ENCODE measurements at places on chromosomes 3 and 15.

GRCh38 chr3:185629554-185630181, 43.6 kb downstream of the SENP2 start:
- no peak for DNase-seq

- DNase-seq = no peak
Measured at GRCh38 chr15:44570361-44570760, 33.4 kb downstream of the EIF3J start.

GRCh38 chr3:79418855-79419621, 348.8 kb downstream of the ROBO1 start:
- DNase-seq = no peak

DNA sequence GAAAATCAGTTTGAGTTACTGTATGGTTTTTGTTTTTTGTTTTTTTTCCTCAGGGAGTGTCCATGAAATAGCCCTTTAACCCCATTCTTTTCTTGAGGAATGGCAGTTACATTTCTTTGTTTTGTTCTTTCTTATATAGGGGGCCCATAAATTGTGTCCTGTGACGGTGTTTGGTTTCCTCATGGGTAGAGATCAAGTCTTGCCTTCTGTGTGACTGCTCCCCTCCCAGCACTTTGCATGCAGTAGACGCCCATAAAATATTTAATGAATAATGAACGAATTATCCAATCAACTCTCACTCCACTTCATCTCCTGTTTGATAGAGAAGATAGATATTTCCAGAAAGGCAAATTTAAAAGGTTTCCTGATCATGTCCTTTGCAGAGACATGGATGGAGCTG, 78.1 kb downstream of the CADPS start:
- no peak for DNase-seq

GRCh38 chr15:99681990-99682389, 51.2 kb downstream of the LYSMD4 start:
- no peak for DNase-seq

GRCh38 chr3:184651904-184652303, 60.0 kb downstream of the MAGEF1 start:
- no peak for DNase-seq

DNA sequence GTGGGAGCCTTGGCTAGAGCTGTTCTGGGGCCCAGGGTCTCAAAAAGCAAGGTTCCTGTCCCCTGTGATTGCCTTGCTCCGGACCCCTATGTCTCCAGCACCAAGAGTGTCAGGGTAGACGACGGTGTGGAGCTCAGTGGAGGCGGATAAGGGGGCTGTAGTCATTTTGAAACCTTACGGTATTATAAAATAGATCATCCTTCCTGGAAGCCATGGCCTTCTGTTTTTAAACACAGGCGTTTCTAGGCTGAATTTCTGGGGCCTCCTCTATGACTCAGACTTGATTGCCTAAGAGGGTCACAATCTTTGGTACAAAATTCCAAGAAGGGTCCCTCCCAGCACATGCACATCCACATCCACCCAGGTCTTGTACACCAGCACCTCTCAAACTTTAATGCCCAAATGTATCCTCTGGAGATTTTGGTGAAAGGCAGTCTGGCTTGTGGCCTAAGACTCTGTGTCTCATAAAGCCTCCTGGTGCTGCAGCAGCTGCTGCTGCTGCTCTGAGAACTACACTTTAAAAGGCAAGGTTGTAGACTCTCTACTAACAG, 70.5 kb upstream of the XCR1 start:
- no peak for DNase-seq

DNA sequence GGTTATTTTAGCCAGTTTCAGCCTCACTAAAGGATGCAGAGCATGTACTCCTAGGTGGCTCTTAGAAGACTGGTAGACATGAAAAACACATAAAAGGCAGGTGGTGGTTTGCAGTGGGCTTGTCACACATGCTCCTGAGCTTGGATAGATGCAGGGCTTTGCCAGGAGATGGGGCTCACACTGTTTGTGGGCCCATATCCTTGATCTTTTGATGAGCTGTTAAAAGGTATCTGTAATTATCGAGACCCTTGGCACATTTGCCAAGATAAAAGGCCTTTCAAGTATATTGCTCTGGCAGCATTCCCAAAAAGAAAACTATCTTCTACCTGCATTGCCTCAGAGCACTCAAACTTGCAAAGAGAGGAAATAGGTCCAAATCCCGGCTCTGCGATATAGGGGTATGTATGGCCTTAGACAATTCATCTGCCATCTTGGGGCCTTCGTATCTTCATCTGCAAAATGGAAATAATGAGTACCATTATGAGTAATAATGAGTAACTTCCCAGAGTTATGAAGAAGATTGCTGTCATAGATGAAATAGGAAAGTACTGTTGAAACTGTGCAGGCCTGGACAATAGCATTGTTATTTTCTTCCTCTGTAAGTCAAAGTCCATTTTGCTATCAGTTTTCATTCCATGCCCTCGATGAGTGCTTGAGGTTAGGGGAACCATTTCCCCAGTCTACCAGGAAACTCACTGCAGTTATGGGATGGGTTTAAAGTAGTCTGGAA, 172.7 kb downstream of the SYNPR start:
- no peak for DNase-seq

DNA sequence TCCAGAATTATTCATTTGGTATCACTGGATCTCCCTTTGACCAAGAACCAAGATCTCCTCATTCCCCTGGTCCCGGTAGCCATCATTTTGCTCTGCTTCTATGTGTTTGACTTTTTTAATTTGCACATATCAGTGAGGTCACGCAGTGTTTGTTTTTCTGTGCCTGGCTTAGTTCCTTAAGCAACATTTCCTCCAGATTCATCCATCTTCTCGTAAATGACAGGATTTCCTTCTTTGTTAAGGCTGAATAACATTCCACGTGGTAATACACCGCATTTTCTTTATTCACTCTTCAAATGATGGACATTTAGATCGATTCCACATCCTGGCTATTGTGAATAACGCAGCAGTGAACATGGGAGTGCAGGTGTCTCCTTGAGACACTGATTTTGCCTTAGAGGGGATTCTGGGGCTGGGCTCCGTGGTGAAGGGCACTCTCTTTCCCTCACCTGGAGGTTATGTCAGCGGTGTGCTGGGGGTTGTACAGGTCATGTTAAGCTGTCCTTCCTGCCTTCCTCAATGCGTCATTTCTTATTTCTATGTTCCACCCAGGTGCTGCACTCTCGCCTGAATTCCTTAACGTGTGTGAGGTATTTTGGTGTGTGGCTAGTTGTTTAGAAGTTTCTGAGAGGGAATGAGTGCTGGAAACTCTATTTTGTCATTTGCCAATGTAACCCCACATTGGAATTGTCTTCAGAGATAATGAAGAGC, 212.2 kb downstream of the LPP start:
- no peak for DNase-seq

DNA sequence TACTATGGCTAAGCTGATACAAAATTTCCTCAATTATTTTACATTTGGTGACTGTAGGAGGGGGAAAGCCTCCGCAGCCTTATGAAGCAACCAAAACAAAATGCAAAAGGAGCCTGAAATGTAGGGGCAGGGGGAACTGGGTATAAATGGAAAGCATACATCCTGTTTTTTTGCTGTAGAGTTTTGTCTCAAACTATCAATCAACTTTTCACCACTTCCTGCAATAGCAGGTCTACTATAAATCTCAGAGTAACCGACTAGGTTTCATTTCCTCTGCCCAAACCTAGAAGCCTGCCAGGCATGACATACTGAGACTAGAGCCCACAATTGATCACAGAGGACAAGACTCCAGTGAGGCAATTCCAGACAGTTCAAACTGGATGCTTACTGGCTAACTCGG, 91.3 kb downstream of the SHQ1 start:
- no peak for DNase-seq

- no peak for DNase-seq
Measured at GRCh38 chr15:67267440-67267839, 12.9 kb downstream of the IQCH start.

DNA sequence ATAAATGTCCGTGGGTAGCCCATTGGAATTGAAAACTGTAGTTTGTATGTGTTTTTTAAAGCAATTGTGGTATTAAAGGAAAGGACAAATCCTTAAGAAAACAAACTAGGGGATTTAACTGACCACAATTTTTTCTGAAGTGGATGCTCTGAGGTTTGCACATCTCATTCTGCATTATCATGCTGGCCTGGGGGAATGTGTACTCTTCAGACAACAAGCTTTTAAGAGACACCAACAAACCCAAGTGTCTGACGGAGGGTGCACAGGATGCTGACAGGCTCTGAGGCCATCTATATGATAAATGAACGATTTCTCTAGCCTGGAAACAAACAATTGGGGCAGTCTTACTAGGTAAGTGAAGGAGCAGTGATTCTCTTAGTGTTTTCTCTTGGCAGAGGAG, 9.1 kb downstream of the LINS1 start:
- DNase-seq = no peak

DNA sequence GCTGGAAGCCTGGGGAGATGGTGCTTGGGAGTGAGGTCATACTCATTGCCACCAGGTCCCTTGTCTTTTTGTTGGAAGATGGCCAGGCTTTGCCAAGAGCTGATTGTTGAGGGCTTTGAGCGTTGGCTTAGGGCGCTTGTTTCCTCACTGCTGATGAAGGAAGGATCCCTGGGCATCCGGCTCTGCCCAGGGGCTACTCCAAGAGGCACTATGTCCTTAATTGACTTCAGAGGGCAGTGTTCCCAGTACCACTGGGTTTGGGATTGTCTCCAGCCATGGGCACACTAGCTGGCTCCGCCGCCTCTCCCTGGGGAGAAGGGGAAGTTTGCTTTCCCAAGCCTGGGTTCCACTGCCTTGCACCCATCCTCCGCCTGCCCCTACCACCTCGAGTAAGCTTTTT, 57.2 kb upstream of the RGMA start:
- DNase-seq = no peak

- no peak for DNase-seq
Measured at GRCh38 chr15:85924088-85924487, 129.4 kb upstream of the KLHL25 start.

- DNase-seq = no peak
Measured at GRCh38 chr3:119723022-119723421, 20.2 kb downstream of the CFAP91 start.

- DNase-seq = no peak
Measured at GRCh38 chr3:192351441-192351840, 375.9 kb downstream of the FGF12 start.

- peak; percentile 39 for DNase-seq
Measured at GRCh38 chr15:77024273-77025082, 29.6 kb downstream of the PSTPIP1 start.

GRCh38 chr15:82530006-82530405, 10.3 kb downstream of the RPS17 start:
- DNase-seq = no peak

- DNase-seq = no peak
Measured at GRCh38 chr3:64357481-64357880, 132.2 kb upstream of the PRICKLE2 start.

GRCh38 chr3:156665291-156665690, 9.1 kb upstream of the TIPARP start:
- no peak for DNase-seq

- DNase-seq = no peak
Measured at GRCh38 chr3:137174514-137174913, 216.7 kb downstream of the IL20RB start.

DNA sequence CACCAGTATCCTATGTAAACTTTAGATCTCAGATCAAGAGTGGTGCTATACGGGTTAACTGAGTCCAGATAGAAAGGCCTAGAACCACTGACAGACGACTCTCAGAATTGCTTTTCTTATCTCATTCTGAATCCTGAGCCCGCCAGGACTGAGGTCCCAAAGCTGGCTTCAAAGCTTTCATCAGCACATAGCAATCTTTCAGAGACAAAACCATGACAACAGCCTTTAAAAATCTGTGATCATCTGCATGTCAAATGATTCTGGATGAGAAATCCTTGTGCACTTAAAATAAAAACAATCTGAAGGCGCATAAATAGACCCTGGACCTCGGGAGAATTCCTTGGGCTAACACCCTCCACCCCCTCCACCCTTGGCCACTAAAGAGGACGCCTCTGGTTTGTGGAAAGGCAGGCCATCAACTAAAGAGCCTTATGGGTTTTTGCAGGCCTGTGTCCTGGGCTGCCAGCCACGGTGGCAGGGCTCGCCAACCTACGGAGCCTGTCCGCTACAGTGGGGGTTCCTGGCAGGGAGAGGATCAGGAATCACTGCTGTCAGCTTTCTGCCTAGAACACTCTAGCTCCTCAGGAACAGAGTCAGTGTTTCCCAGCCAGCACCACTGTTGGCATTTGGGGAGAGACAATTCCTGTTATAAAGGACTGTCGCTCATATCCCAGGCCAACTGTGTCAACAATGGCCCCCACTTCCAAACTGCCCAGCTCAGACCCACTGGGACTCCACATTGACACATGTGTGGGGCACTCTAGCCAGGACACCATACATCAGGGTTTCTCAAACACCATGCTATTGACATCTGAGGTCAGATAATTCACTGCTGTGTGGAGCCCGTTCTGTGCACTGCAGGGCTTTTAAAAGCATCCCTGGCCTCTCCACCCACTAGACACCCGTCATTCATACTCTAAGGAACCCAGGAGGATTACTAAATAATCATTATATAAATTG, 20.2 kb downstream of the TLE3 start:
- DNase-seq = no peak

DNA sequence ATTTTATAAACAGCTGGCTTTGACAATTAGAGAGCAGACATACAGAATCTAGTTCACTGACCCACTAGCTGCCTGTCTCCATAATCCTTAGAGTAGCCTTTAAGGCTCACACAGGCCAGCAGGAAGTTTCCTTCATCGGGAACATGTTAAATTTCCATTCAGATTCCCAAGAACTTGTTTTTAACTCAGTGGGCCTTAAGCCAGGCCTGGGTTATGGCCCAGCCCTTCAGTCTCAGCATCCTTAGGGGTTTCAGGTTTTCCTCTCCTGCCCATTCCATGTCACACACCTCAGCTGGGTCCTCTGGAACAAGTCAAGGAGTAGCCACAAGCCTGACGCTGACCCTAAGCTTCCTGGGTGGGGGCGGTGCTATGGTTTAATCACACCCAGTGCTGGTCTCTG, 15.0 kb downstream of the CDAN1 start:
- no peak for DNase-seq

DNA sequence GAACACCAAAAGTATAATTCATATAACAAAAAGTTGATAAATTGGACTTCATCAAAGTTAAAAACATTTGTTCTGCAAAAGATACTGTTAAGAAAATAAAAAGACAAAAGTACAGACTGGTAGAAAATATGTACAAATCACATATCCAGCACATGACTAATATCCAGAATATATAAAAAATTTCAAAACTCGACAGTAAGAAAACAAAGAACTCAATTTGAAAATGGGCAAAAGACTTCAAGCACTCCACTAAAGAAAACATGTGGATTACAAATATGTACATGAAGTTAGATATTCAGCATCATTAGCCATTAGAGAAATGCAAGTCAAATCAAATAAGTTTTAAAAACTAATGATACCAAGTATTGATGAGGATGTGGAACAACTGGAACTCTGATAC, 6.7 kb downstream of the GK5 start:
- no peak for DNase-seq
